ENCODE measurements at places on chromosomes 4 and X.

GRCh38 chr4:139011225-139011950, 4.2 kb upstream of the NOCT start:
- no peak for DNase-seq

GRCh38 chr4:168129046-168129772, 36.9 kb downstream of the ANXA10 start:
- no peak for DNase-seq

GRCh38 chr4:6910340-6910959, 824 bp downstream of the TBC1D14 start:
- no peak for DNase-seq

DNA sequence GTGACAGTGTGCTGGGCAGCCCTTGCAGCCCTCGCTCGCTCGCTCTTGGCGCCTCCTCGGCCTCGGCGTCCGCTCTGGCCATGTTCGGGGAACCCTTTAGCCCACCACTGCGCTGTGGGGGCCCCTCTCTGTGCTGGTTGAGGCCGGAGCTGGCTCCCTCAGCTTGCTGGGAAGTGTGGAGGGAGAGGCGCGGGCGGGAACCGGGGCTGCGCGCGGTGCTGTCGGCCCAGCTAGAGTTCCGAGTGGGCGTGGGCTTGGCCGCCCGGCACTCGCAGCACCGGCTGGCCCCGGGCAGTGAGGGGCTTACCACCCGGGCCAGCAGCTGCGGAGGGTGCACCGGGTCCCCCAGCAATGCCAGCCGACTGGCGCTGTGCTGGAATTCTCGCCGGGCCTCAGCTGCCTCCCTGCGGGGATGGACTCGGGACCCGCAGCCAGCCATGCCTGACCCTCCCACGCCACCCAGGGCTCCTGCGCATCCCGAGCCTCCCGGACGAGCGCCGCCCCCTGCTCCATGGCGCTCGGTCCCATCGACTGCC, 770.1 kb upstream of the GALNTL6 start:
- no peak for DNase-seq

DNA sequence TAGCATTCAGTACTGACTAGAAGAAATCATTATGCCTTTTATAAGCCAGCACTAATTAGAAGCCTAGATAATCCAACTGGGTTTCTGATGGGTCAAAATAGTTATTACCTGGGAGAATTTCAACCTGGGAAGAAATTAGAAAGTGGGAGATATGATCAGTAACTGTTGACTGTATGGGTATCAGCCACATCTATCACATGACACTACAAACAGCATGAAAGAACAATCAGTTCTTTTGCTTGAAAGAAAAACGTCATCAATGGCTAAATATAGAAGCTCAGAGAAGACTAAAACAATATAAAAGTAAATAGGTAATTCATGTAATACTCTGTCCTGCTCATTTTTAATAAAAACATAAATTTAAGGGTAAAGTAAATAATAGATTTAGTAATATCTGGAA, 145.1 kb downstream of the CAMK2D start:
- DNase-seq, result no peak
